ENCODE measurements at places on chromosomes 12 and 14.

GRCh38 chr12:48512855-48513254 lies 12.6 kb upstream of the OR8S1 start:
- DNase-seq, result no peak

DNA sequence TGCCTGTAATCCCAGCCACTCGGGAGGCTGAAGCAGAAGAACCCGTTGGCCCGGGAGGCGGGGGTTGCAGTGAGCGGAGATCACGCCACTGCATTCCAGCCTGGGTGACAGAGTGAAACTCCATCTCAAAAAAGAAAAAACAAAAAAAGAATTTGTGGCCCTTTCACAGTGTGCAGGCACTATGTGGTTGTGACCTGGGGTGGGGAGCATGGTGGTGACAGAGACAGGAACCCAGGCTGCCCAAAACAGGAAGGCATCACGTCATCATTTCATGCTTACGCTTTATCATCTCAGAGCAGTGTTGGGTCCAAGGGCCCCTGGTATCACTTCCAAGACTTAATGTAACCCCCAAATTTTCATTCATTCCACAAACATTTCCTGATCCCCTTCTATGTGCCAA lies 175.7 kb upstream of the GSC start:
- DNase-seq, result no peak

DNA sequence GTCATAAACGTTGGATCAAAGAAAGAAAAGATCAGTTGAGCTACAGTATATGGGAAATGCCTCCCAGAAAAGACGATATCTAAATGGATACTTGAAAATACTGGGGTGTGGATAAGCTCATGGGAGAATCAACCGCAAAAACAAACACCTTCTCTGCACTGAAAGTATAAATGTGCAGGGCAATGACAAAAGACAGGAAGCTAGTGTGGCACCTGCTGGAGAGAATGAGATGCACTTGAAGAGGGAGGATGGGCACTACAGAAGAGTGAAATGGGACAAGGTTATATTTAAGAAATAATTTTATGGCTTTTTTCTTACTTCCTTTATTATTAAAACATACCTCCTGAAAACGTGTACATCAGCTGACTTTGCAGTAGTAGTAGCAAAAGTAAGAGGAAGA lies 153.7 kb downstream of the PRKD1 start:
- DNase-seq, result no peak

DNA sequence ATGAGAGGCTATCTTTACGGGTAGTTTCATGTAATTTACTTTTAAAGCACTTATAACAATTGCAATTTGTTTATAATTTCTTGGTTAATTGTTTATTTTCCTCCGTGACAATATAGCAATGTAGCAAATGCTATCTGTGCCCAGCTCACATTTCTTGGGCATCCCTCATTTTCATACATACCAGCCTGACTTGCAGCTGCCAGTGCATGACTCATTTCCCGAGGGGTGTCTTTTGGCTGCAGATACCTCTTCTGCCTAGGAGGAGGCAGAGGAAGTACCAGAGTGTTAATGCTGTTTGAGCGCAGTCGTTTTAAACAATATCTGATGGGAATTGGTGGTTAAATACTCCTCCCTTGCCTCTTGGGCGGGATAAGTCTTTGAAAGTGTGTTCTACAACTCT lies 104.2 kb upstream of the ABCD2 start:
- no peak for DNase-seq
